ENCODE measurements at places on chromosomes 7 and 10.

- no peak overlapping the region for H3K4me3 ChIP-seq
- ATAC-seq, result no peak
- no peaks in the 10 kb centered on the region for H3K27me3 ChIP-seq
- H3K27ac ChIP-seq, result no peak overlapping the region
- no peaks in the 10 kb centered on the region for H3K36me3 ChIP-seq
These were observed 16.0 kb downstream of the CHRM2 start for GRCh38 chr7:136884492-136884891.

- peak; percentile 76 for ATAC-seq
- H3K4me1 ChIP-seq, result peaks cover 6% of the 10 kb centered on the region
- no peak overlapping the region for H3K4me3 ChIP-seq
- H3K27ac ChIP-seq, result no peak overlapping the region
- H3K36me3 ChIP-seq, result no peaks in the 10 kb centered on the region
These were observed 95.6 kb downstream of the USP6NL start for GRCh38 chr10:11515596-11516430.

DNA sequence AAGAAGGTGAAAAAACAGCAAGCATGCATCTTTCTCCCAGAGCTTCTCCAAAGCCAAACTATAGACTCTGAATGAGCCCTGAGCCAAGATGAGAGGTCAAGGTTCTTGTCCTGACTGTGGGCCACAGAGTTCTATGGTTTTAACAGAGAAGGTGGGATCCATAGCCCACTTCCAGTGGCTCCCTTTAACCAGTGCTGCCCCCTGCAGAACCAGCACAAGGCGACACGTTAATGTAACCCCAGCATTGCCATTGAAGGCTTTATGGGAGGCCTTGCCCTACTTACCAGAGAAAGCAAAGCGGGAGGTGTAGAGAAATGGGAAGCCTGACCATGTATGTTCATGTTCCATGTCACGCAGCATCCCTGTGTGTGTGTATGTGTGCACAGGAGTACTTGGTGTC lies 243.6 kb downstream of the PRPF18 start:
- no peaks in the 10 kb centered on the region for H3K27me3 ChIP-seq
- H3K4me1 ChIP-seq, result no peaks in the 10 kb centered on the region
- ATAC-seq, result no peak
- H3K27ac ChIP-seq, result no peak overlapping the region
- H3K4me3 ChIP-seq, result no peak overlapping the region

- ATAC-seq, result peak; percentile 71
- H3K36me3 ChIP-seq, result no peaks in the 10 kb centered on the region
- no peaks in the 10 kb centered on the region for H3K4me1 ChIP-seq
- no peak overlapping the region for H3K27ac ChIP-seq
These were observed 17.0 kb downstream of the ADRA2A start for GRCh38 chr10:111093741-111094380.

- H3K36me3 ChIP-seq, result no peaks in the 10 kb centered on the region
- H3K4me3 ChIP-seq, result no peak overlapping the region
- no peak overlapping the region for H3K27ac ChIP-seq
- H3K4me1 ChIP-seq, result no peaks in the 10 kb centered on the region
- H3K27me3 ChIP-seq, result no peaks in the 10 kb centered on the region
These were observed 210.3 kb downstream of the GALNT17 start for GRCh38 chr7:71342202-71342601.

GRCh38 chr7:144997512-144997911 lies 161.7 kb upstream of the TPK1 start:
- ATAC-seq, result no peak
- no peaks in the 10 kb centered on the region for H3K36me3 ChIP-seq
- no peaks in the 10 kb centered on the region for H3K27me3 ChIP-seq
- H3K4me1 ChIP-seq, result peaks cover 9% of the 10 kb centered on the region
- H3K27ac ChIP-seq, result no peak overlapping the region

- no peaks in the 10 kb centered on the region for H3K4me1 ChIP-seq
- no peaks in the 10 kb centered on the region for H3K27me3 ChIP-seq
- no peak overlapping the region for H3K27ac ChIP-seq
These were observed 176.9 kb upstream of the ZWINT start for GRCh38 chr10:56537984-56538383.

- H3K27ac ChIP-seq, result no peak overlapping the region
- H3K36me3 ChIP-seq, result no peaks in the 10 kb centered on the region
- no peak for ATAC-seq
- H3K4me3 ChIP-seq, result no peak overlapping the region
These were observed 922 bp downstream of the CXCL12 start for GRCh38 chr10:44383749-44384600.

- no peak overlapping the region for H3K4me3 ChIP-seq
- H3K36me3 ChIP-seq, result no peaks in the 10 kb centered on the region
- no peak for ATAC-seq
- H3K4me1 ChIP-seq, result no peaks in the 10 kb centered on the region
- H3K27ac ChIP-seq, result no peak overlapping the region
- H3K27me3 ChIP-seq, result no peaks in the 10 kb centered on the region
These were observed 646.9 kb downstream of the SORCS3 start for GRCh38 chr10:105288026-105288425.

GRCh38 chr10:93437086-93437945 lies 44.8 kb downstream of the MYOF start:
- H3K27me3 ChIP-seq, result no peaks in the 10 kb centered on the region
- no peak for ATAC-seq
- H3K27ac ChIP-seq, result peak overlapping the region; percentile 58
- H3K4me1 ChIP-seq, result no peaks in the 10 kb centered on the region
- H3K36me3 ChIP-seq, result peaks cover 4% of the 10 kb centered on the region
- H3K4me3 ChIP-seq, result no peak overlapping the region

GRCh38 chr10:49119746-49120145 lies 4.4 kb upstream of the VSTM4 start:
- H3K27me3 ChIP-seq, result peaks cover 24% of the 10 kb centered on the region
- no peak overlapping the region for H3K4me3 ChIP-seq
- H3K27ac ChIP-seq, result no peak overlapping the region
- ATAC-seq, result no peak

- H3K4me1 ChIP-seq, result peaks cover 34% of the 10 kb centered on the region
- H3K36me3 ChIP-seq, result no peaks in the 10 kb centered on the region
- peak overlapping the region; percentile 80 for H3K27ac ChIP-seq
- no peaks in the 10 kb centered on the region for H3K27me3 ChIP-seq
These were observed 31.6 kb downstream of the ELMO1 start for GRCh38 chr7:37417107-37417474.

- no peaks in the 10 kb centered on the region for H3K27me3 ChIP-seq
- peaks cover 14% of the 10 kb centered on the region for H3K4me1 ChIP-seq
- ATAC-seq, result no peak
- H3K27ac ChIP-seq, result no peak overlapping the region
- H3K4me3 ChIP-seq, result no peak overlapping the region
These were observed 231.6 kb downstream of the CELF2 start for GRCh38 chr10:11249152-11249807.

DNA sequence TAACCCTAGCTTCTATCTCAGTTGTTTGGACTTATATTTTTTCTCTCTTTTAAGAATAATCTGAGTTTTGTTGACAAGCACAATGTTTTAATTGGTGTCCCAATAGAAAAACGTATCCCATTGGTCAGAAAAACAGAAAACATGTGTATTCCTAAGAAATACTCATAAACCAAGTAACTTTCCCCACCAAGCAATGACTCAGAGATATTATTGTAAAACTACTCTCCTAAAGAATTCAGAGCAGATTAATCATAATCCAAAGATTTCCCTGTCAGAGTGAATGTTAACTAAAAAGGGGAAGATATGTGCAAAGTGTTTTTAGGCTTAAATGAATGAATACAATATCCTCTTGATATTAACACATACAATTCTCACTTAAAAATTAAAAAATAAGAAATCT lies 29.4 kb upstream of the MBL2 start:
- no peak overlapping the region for H3K27ac ChIP-seq
- no peak overlapping the region for H3K4me3 ChIP-seq
- ATAC-seq, result no peak
- H3K27me3 ChIP-seq, result no peaks in the 10 kb centered on the region
- H3K36me3 ChIP-seq, result no peaks in the 10 kb centered on the region
- H3K4me1 ChIP-seq, result no peaks in the 10 kb centered on the region

DNA sequence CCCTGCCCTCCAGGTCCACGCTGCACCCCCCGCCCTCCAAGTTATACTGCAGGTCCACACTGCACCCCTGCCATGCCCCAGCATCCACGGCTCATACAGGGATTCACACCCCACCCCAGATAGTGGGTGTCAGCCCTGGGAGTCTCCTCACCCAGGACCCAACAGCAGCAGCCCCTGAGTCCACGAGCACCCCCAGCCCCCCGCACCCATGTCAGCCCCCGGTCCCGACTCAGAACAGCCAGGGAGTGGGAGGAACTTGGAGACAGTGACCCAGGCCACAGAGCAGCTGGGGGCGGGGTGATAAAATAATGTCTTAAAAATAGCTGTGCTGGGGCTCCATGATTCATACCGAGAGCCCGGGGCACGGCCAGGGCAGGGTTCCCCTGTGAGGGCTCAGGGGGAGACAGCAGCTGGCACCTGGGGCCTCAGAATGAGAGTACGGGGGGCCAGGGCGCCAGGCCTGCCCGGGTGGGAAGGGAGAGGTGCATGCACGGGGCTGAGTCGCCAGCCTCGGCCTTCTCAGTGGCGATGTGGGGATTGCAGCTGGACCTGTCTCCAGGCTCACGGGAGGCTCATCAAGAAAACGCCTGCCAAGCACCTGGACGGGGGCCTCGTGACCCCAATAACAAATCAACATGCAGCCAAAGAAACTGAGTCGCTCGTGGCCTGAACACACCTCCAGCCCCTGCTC lies 29.8 kb downstream of the ADAP1 start:
- peaks cover 11% of the 10 kb centered on the region for H3K4me1 ChIP-seq
- H3K27ac ChIP-seq, result peak overlapping the region; percentile 78
- H3K27me3 ChIP-seq, result no peaks in the 10 kb centered on the region
- peaks cover 11% of the 10 kb centered on the region for H3K36me3 ChIP-seq

DNA sequence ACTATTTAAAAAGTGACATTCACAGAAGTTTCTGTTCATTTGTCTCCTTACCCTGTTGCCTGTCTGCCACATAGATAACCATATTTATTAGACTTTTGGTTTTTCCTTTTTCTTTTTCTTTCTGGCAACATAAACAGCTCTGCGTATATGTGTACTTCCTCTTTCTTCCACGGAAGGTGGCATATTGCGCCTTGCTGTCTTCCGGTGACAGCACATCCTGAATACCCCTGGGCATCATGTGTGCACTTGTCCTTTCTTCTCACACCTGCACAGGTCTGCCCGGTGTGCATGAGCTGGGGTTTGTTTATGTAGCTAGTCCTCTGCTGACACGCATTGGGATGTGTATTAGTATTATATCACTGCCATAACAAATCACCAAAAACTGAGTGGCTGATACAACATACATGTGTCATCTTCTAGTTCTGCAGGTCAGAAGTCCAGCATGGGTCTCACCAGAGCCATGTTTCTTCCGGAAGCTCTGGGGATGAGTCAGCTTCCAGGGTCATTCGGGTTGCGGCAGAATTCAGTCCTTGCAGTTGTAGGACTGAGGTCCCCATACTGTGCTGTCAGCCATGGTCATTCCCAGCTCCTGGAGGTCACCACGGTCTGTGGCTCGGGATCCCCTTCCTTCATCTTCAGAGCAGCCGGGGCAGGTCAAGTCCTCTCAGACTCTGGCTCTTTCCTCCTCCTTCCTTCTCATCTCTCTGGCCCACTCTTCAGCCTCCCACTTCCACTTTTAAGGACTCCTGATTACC lies 596.0 kb upstream of the FOXK1 start:
- no peaks in the 10 kb centered on the region for H3K27me3 ChIP-seq
- H3K27ac ChIP-seq, result no peak overlapping the region
- no peaks in the 10 kb centered on the region for H3K4me1 ChIP-seq
- H3K4me3 ChIP-seq, result no peak overlapping the region

DNA sequence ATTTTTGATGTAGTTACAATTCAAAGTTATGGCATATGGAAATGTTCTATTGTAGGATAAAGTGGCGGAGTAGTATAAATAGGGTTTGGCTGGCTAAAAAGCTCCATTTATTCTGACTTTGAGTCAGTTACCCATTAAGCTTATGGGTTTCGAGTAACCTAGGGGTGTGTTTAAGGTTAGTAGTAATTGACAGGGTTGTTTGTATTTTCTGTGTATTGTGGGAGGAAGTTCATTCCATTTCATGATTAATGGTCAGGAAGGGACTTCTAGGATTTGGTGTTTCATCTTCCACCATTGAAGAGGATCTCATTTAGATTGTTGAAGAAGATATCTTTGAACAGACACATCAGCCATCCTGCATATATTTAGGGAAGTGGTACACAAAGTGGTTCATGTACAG lies 75.0 kb downstream of the BICC1 start:
- no peaks in the 10 kb centered on the region for H3K4me1 ChIP-seq
- ATAC-seq, result no peak
- H3K36me3 ChIP-seq, result no peaks in the 10 kb centered on the region
- H3K27ac ChIP-seq, result no peak overlapping the region

DNA sequence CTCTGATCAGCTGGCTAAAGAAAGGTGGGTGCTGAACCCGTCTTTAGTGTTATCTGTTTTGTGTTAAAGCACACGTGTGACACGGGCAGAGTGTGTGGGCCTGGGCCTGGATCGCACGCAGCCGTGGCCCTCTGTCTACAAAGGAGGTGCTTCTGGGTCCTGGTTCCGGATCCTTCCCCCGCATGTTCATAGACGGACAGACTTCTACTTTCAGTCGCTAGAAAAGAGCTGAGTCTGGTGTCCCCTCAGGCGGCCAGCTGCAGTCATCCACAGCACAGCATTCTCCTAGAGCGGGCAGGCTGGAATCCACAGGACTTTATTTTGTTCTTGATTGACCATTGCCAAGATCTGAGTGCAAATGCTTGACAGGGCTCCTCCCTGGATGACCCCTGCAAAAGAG lies 134.4 kb downstream of the DLG5 start:
- no peaks in the 10 kb centered on the region for H3K27me3 ChIP-seq
- no peak overlapping the region for H3K4me3 ChIP-seq
- ATAC-seq, result no peak
- no peak overlapping the region for H3K27ac ChIP-seq
- peaks cover 2% of the 10 kb centered on the region for H3K4me1 ChIP-seq
- H3K36me3 ChIP-seq, result no peaks in the 10 kb centered on the region

DNA sequence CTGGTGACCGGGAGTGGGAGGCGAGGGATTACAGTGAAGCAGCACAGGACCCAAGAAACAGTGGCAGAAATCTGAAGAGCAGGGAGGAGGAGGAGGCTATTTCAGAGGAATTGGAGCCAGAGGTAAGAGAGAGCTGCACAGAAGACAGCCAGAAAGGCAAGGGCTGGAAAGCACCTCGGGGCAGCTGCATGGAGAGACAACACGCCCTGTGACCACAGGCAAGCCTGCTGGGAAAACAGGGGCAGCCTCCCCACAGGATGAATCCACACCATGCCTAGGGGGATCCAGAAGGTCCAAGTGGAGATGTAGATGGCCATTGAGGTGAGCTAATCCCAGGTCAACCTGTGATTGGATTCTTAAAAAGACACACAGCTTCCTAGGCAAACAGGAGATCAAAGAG lies 118.8 kb downstream of the CLEC2L start:
- peaks cover 18% of the 10 kb centered on the region for H3K4me1 ChIP-seq
- H3K27me3 ChIP-seq, result no peaks in the 10 kb centered on the region
- no peak overlapping the region for H3K4me3 ChIP-seq
- no peak for ATAC-seq
- peak overlapping the region; percentile 4 for H3K27ac ChIP-seq

DNA sequence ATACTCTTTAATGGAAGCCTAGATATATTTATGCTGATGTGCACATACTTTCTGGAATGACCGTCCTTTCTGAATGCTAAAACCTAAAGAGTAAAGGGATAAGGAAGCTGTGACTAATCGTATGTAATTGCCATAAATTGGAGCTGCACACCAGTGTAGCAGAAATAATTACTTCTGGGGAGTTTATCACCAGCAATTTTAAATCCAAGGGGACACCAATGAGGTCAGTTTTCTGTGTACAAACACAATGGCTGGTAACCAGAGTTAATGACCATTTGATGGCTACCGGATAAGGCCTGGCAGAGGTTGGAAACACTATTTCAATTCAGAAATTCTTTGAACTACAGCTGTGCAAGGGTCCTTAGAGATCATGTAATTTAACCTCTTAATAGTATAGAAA lies 670.1 kb downstream of the REEP3 start:
- no peak overlapping the region for H3K27ac ChIP-seq
- no peak overlapping the region for H3K4me3 ChIP-seq
- H3K36me3 ChIP-seq, result no peaks in the 10 kb centered on the region
- no peaks in the 10 kb centered on the region for H3K27me3 ChIP-seq
- H3K4me1 ChIP-seq, result no peaks in the 10 kb centered on the region

All from activated T-helper 17 cell treated with anti-CD3 and anti-CD28 coated beads, Interleukin-2, amount 50 U/mL, for 72 hours (primary cell).